ENCODE measurements at places on chromosomes 12 and 14. TPM values are rescaled to one million over a fixed set of nuclear protein-coding genes. Genes with fewer than 3 reads are reported as not detected.
A peak's percentile ranks its signal among the peaks of the same experiment; 100 is the strongest.

PITPNM2 gene
- 4.5 TPM for polyA plus RNA-seq

GRCh38 chr12:104971306-104971705 is 13.2 kb upstream of the SLC41A2 start:
- no peaks in the 10 kb centered on the region for H3K36me3 ChIP-seq
- H3K27me3 ChIP-seq, result no peaks in the 10 kb centered on the region
- no peaks in the 10 kb centered on the region for H3K4me1 ChIP-seq

GRCh38 chr14:59850458-59850857 is 20.1 kb downstream of the RTN1 start:
- no peaks in the 10 kb centered on the region for H3K4me1 ChIP-seq
- no peak overlapping the region for H3K4me3 ChIP-seq
- DNase-seq, result no peak
- H3K27ac ChIP-seq, result no peak overlapping the region
- no peaks in the 10 kb centered on the region for H3K36me3 ChIP-seq

DNA sequence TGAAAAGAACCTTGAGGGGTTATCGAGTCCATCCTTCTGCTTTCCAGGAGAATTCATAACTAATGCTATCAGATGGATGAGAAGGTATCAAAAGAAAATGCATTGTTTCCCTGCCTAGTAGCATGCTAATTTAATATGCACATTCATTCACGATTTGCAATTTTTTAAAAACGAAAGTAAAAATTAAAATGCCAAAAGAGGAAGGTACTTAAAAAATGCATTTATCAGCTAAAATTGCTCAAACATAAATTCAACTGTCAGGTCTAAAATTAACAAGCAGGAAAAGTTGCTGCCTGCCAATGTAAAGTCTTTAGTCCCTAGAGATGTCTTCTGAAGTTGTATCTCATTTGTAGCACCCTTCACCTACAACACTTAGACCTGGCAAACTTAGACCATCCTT is 7.9 kb downstream of the ATF7 start:
- H3K27me3 ChIP-seq, result no peaks in the 10 kb centered on the region
- DNase-seq, result no peak
- peaks cover 10% of the 10 kb centered on the region for H3K36me3 ChIP-seq
- peaks cover 3% of the 10 kb centered on the region for H3K4me1 ChIP-seq

KRT7 gene
- 1.0 TPM for polyA plus RNA-seq

LRP1-AS gene
- 0.77 TPM for polyA plus RNA-seq

IFT81 gene
- 19.9 TPM for polyA plus RNA-seq

ANKRD33 gene
- polyA plus RNA-seq, result 0.09 TPM

- peaks cover 5% of the 10 kb centered on the region for H3K36me3 ChIP-seq
- no peak for DNase-seq
- no peak overlapping the region for H3K27ac ChIP-seq
These were observed 84.7 kb upstream of the PAWR start for GRCh38 chr12:79775355-79776027.

- no peak overlapping the region for H3K4me3 ChIP-seq
- no peak for DNase-seq
- peaks cover 21% of the 10 kb centered on the region for H3K27me3 ChIP-seq
- H3K36me3 ChIP-seq, result no peaks in the 10 kb centered on the region
- H3K27ac ChIP-seq, result no peak overlapping the region
These were observed 816.1 kb upstream of the TMEM132C start for GRCh38 chr12:127450826-127451225.

YBX3 gene
- polyA plus RNA-seq, result 730 TPM

- H3K27me3 ChIP-seq, result peaks cover 56% of the 10 kb centered on the region
- peaks cover 26% of the 10 kb centered on the region for H3K4me1 ChIP-seq
- H3K27ac ChIP-seq, result peak overlapping the region; percentile 37
- H3K36me3 ChIP-seq, result no peaks in the 10 kb centered on the region
- H3K4me3 ChIP-seq, result peak overlapping the region; percentile 53
These were observed 2.0 kb downstream of the BHLHE41 start for GRCh38 chr12:26122681-26123481.

PTPRR gene
- 3.3 TPM for polyA plus RNA-seq

GRCh38 chr14:100083706-100084105 is 18.5 kb downstream of the EVL start:
- H3K36me3 ChIP-seq, result peaks cover 22% of the 10 kb centered on the region
- no peaks in the 10 kb centered on the region for H3K27me3 ChIP-seq
- DNase-seq, result no peak
- H3K27ac ChIP-seq, result no peak overlapping the region
- peaks cover 11% of the 10 kb centered on the region for H3K4me1 ChIP-seq

GRCh38 chr12:54588110-54588889 is at the start of gene PPP1R1A:
Gene PPP1R1A, minus strand, starts transcription at chr12:54588659. Its CDS starts 171 bp downstream, at chr12:54588488.
- no peaks in the 10 kb centered on the region for H3K36me3 ChIP-seq
- peak; percentile 31 for DNase-seq
- peaks cover 51% of the 10 kb centered on the region for H3K27me3 ChIP-seq
- peaks cover 34% of the 10 kb centered on the region for H3K4me1 ChIP-seq
- H3K4me3 ChIP-seq, result peak within 1 kb of the TSS; percentile 43
- H3K27ac ChIP-seq, result peak within 1 kb of the TSS; percentile 35

GRCh38 chr12:94872971-94873733 is 130.3 kb downstream of the NDUFA12 start:
- H3K27ac ChIP-seq, result no peak overlapping the region
- H3K4me1 ChIP-seq, result peaks cover 8% of the 10 kb centered on the region
- H3K4me3 ChIP-seq, result no peak overlapping the region
- DNase-seq, result no peak
- H3K27me3 ChIP-seq, result peaks cover 53% of the 10 kb centered on the region
- no peaks in the 10 kb centered on the region for H3K36me3 ChIP-seq

NELL2 gene
- polyA plus RNA-seq, result 2.4 TPM

GRCh38 chr14:64693810-64694165 is 10.4 kb upstream of the PLEKHG3 start:
- DNase-seq, result no peak
- H3K27me3 ChIP-seq, result peaks cover 5% of the 10 kb centered on the region
- no peak overlapping the region for H3K27ac ChIP-seq
- H3K4me1 ChIP-seq, result peaks cover 21% of the 10 kb centered on the region
- no peak overlapping the region for H3K4me3 ChIP-seq

SIX4 gene
- 22.9 TPM for polyA plus RNA-seq

DNA sequence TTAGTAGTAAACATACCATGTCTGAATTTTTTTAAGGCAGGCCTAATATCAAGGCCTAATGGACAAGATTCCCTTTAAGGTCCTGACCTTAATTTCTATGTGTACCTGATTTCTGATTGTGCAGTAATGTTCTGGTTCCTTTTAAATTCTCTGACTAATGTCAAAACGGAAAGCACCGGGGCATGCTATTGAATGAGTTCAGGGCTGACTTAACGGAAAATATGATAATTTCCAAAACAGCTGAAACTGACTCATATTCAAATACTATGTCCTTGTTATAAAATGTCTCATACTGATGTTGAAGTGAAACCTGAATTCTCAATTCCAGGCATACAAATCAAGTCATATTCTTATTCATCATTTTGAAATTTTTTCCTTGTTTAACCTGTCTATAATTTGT is 6.7 kb downstream of the TAS2R43 start:
- H3K4me1 ChIP-seq, result no peaks in the 10 kb centered on the region
- H3K36me3 ChIP-seq, result no peaks in the 10 kb centered on the region
- no peaks in the 10 kb centered on the region for H3K27me3 ChIP-seq
- no peak overlapping the region for H3K4me3 ChIP-seq

GRCh38 chr14:92480856-92481255 is 32.7 kb upstream of the RIN3 start:
- no peak overlapping the region for H3K27ac ChIP-seq
- no peaks in the 10 kb centered on the region for H3K27me3 ChIP-seq
- H3K4me3 ChIP-seq, result no peak overlapping the region
- H3K36me3 ChIP-seq, result no peaks in the 10 kb centered on the region
- DNase-seq, result no peak

DNA sequence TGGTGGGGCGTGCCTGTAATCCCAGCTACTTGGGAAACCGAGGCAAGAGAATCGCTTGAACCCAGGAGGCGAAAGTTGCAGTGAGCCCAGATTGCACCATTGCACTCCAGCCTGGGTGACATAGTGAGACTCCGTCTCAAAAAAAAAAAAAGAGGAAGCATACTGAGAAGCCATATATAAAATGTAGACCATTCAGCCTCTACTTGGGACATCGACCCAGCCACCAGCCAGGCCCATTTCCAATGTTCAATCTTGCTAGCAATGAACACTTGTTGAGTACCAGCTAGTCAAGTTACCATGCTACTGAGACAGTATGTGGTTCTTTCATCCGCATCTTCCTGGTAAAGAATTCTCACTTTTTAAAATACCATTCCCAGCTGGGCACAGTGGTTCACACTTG is 33.4 kb upstream of the RASSF8 start:
- H3K27me3 ChIP-seq, result peaks cover 2% of the 10 kb centered on the region
- no peak for DNase-seq
- no peaks in the 10 kb centered on the region for H3K36me3 ChIP-seq
- no peak overlapping the region for H3K27ac ChIP-seq

TMPRSS12 gene
- polyA plus RNA-seq, result 0.11 TPM

DNA sequence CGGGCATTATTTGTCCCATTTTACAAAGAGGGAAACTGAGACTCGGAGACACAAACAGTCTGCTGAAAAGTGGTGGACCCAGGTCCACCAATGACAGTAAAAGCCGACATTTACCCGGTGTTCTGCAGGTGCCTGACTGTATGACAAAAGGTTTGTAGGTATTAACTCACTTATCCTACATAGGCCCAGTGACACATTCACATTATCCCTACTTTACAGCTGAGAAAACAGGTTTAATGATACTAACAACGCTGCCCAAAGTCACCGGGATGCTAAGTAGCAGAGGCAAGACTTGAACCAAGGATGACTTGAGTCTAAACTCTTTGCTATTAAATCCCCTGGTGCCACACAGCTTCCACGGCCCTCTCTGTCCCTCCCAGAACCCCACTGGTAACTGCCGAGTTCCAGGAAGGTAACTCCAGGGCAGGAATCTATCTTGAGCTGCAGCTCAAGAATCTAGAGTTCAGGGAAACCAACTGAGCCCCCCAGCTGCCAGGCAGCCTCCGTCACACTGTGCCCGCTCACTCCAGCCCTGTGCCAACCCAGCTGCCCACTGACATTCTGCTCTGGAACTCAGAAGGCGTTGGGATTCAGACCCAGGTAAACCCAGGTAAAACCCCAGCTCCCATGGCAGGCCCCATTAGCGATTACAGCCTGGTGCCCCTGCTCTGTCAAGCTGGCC is 33.7 kb downstream of the SYNE3 start:
- H3K4me1 ChIP-seq, result peaks cover 75% of the 10 kb centered on the region
- peak overlapping the region; percentile 76 for H3K27ac ChIP-seq
- no peaks in the 10 kb centered on the region for H3K27me3 ChIP-seq
- no peak for DNase-seq
- no peak overlapping the region for H3K4me3 ChIP-seq

- no peak overlapping the region for H3K4me3 ChIP-seq
- no peaks in the 10 kb centered on the region for H3K27me3 ChIP-seq
- H3K27ac ChIP-seq, result no peak overlapping the region
- H3K4me1 ChIP-seq, result no peaks in the 10 kb centered on the region
- no peaks in the 10 kb centered on the region for H3K36me3 ChIP-seq
These were observed 1400.9 kb upstream of the FLRT2 start for GRCh38 chr14:84129007-84129406.

DNA sequence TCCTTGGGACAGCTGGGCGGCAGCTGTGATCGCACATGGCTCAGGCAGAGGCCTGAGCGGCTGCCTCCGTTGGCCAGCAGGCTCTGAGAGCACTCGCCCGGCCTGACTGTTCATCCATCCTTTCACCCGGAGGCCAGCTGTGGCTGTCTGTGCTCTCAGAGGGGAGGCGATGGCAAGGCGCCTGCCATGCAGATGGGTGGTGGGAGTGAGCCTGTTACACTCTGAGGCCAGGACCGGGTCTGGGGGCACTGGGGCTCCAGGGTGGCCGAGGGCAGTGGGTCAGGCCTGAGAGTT is 292.3 kb downstream of the TMEM121 start:
- H3K36me3 ChIP-seq, result no peaks in the 10 kb centered on the region
- H3K27me3 ChIP-seq, result no peaks in the 10 kb centered on the region
- H3K4me1 ChIP-seq, result no peaks in the 10 kb centered on the region
- no peak overlapping the region for H3K4me3 ChIP-seq
- no peak overlapping the region for H3K27ac ChIP-seq

DNA sequence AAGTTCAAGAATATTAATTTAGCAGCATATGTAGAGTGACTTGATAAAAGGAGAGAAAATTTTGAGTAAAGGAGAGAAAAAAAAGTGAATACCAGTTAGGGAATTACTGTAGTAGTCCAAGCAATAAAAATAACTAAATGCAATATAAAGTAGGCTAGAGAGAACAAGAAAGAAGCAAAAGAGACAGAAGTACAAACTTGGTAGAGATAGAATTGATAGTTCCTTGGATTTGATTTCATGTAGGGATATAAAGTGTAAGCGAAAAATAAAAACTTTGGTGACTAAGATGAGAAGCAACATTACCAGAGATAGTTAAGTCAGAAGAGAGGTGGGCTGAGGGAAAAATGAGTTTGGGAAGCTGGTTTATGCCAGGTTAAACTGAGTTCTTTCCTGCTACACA is 252.4 kb downstream of the SEC23A start:
- H3K27ac ChIP-seq, result no peak overlapping the region
- no peak overlapping the region for H3K4me3 ChIP-seq
- no peak for DNase-seq
- no peaks in the 10 kb centered on the region for H3K36me3 ChIP-seq
